ENCODE measurements at places on chromosomes 13 and 19. TPM values are rescaled to one million over a fixed set of nuclear protein-coding genes. Genes with fewer than 3 reads are reported as not detected.

CYSLTR2 gene
- total RNA-seq, result 1.5 TPM

PLIN3 gene
- 12.7 TPM for total RNA-seq

DNA sequence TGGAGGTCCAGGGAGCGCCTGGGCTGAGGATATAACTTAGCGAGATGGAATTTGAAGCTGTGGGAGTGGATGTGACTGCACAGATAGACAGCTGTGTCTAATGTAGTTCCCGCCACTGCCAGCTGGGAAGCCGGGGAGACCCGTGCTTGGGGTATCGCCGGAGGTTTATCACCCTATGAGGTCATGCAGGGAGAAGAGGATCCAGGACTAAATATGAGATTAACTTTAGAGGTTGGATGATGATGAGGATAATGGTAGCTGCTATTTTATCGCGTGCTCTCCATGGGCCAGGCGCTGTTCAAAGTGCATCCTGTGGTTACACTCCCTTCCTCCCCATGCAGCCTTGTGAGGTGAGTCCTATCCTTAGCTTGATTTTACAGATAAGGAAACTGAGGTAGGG, 19.9 kb downstream of the SSC5D start:
- DNase-seq, result no peak

DNA sequence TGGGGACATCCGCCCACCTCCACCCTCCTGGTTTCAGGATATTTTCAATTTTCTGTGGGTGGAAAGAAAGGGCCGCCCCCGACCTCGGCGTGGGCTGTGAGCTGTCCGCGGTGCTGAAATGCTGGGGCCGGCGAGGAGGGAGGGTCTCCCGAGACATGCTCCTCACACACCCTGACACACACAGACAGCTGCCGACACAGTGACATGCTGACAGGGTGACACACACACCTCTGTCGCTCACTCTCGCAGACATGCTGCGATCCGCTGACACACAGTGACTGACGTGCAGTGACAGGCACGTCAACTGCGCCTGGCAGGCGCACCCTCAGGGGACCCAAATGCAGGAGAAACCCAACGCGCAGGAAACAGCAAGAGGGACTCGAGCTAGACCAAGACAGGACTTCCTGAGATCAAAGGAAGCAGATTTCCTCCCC, 25.1 kb upstream of the MEIS3 start:
- DNase-seq, result no peak

Data from cerebellum (tissue), 4 donors.